ENCODE measurements at places on chromosomes 11 and 22.
A peak's percentile ranks its signal among the peaks of the same experiment; 100 is the strongest.

DNA sequence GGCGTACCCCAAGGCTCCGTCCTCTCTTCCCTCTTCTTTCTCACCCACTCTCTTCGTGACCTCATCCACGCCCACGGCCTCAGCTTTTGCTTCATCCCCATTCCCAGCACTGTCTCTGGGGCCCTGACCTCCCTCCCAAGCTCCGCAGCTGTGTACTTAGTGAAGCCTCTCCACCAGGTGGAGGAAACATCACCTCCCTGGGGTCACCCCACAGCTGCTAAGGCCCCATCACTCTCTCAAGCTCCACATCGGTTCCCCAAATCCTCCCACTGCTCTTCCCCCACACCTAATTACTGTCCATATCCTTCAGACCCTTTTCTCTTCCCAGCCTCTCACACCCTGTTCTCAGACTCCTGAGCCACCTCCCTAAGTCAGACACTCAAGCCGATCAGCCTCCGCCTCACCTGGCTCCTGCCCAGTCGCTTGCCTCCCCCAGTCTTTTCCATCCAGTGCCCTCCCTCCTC is 7.9 kb upstream of the SYT7 start:
- no peak for DNase-seq

- DNase-seq = no peak
These were observed 110.8 kb downstream of the KCNQ1OT1 start for GRCh38 chr11:2588809-2589537.

DNA sequence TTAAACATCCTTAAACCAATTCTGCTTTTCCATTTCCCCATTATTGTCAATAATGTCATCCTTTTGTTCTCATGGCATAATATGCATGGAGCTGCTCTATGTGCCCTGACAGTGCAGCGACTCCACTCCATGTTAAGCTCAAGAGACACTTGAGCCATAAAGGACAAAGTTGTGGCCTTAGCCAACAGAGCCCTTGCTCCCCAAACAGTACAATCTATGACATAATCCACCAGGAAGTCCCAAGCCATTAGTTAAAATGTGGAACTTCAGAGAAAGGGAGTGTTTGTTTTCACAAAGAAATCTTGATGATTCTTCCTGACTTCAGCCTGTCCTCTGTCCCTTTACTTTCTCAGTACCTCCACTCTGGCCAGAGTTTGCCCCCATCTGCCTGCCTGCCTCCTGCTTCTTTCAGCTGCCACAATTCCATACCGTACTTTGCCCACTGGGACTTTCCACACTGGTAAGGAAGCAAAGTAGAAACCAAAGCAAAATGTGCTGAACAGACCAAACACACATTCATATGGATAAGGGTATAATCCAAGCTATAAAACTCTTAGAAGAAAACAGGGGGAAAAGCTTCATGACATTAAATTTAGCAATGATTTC is 46.3 kb upstream of the ZC3H12C start:
- DNase-seq = no peak

GRCh38 chr11:2380807-2381350 is 3.8 kb downstream of the CD81 start:
- no peak for DNase-seq

GRCh38 chr11:72232260-72233055 is 7.9 kb downstream of the INPPL1 start:
- no peak for DNase-seq

DNA sequence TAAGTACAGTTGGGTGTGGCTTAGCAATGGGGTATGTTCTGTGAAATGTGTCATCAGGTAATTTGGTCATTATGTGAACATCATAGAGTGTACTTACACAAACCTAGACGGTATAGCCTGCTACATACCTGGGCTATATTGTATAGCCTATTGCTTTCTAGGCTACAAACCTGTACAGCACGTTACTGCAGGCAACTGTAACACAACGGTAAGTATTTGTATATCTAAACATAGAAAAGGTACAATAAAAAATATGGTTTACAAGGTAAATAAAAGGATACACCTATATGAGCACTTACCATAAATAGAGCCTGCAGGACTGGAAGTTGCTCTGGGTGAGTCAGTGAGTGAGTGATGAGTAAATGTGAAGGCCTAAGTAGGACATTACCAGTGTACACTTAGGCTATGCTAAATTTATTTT is 73.1 kb upstream of the GDPD4 start:
- DNase-seq = no peak

- DNase-seq = no peak
These were observed 64.5 kb downstream of the BRD1 start for GRCh38 chr22:49763138-49763537.

GRCh38 chr11:86818462-86819192 is 18.3 kb downstream of the PRSS23 start:
- peak; percentile 74 for DNase-seq

- no peak for DNase-seq
These were observed 17.2 kb upstream of the OR5B21 start for GRCh38 chr11:58525037-58525614.

DNA sequence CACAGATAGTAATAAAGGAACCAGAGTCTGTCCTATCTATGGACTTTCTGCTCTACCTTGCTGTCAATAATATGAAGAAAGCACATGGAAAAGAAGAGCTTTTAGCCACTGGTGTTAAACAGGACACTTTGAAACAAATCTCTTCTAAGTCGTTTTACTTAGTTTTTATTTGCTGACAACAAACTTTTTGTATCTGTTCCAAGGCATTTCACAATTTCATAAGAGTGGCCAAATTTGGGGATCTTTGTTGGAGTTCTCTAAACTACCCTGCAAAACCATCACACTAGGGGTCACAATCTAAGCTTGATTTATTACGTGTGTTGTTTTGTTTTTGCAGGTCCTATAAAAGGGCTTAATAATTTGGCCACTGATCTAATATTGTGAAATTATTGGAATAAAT is 54.4 kb downstream of the BBOX1 start:
- DNase-seq = no peak

DNA sequence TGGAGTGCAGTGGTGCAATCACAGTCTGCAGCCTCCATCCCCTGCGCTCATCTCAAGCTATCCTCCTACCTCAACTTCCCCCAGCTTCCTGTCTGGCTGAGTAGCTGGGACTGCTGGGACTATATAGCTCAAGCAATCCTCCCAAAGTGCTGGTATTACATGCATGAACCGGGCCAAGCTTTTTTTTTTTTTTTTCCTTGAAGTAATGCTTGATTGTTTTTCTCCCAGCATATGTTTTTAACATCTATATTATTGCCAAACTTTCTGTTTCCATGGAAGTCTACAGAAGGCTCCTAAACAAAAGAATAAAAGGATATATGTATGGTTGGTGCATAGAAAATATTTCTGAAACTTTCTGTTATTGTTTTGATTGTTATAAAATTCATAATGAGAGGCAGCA is 853.6 kb downstream of the KCNA4 start:
- DNase-seq = no peak

DNA sequence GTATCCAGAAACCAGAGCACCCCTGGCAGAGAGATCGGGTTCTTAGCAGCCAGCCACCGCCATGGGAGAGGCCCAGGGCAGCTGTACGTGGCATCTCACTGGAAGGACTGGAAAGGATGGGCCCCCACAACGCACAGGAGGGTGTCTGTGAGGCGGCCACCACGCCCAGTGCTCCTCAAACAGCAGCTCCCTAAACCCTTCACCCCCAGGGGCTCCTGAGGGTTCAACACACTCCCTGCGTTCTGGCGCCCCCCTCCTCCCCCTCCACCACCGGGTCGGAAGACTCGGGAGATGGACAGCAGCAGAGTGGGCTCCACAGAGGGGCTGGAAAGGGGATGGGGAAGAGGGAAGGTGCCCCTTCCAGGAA is 1.1 kb downstream of the MAPK12 start:
- DNase-seq = no peak

GRCh38 chr22:49616356-49617231 is 211.1 kb downstream of the BRD1 start:
- DNase-seq = no peak

GRCh38 chr22:21068681-21069276 is 23.0 kb downstream of the LRRC74B start:
- no peak for DNase-seq

DNA sequence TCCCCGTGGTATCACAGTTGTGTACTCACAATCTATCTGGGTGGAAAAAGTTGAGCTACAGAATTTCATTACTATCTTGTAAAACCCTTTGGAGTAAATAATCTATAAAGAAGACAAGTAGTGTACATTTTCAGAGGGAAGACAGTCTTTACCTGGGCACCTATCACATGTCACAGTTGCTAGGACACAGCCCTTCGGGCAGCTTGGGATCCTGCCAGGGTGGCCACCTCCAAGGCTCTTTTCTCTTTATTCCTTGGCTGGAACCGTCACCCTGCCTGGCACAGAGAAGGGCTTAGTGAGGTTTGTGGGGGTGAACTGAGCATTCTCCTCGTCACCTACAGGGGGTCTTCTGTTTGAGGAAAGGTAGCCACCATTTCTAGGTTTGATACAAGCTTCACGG is 23.6 kb downstream of the LRRC74B start:
- no peak for DNase-seq

GRCh38 chr22:30279932-30280331 is 9.4 kb downstream of the CASTOR1 start:
- no peak for DNase-seq

GRCh38 chr11:65430406-65431217 is 8.0 kb downstream of the NEAT1 start:
- no peak for DNase-seq

DNA sequence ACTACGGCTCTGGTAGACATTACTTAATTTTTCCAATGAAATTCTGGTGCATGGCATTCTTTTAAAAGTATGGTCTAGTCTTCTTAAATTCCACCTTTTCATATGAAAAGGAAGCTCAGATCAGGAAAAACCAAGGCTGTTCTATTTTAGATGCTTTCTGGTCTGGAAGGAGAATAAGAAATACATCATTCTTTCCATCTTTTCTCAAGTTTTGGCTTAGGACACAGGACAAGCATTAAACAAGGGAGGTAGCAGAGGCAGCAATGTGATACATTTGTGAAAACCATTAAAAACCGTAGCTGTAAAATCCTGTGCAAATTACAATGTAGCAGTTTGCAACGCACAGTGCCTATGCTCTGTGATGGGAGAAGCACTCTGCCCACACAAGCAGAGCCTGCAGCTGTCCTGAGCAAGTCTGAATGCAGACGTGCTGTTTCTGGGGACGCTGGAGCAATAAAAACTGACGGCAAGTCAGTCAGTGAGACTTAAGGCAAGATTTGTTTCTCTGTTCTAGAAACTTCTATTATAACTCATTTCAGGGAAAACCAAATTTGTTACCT is 23.7 kb downstream of the NAP1L4 start:
- no peak for DNase-seq

DNA sequence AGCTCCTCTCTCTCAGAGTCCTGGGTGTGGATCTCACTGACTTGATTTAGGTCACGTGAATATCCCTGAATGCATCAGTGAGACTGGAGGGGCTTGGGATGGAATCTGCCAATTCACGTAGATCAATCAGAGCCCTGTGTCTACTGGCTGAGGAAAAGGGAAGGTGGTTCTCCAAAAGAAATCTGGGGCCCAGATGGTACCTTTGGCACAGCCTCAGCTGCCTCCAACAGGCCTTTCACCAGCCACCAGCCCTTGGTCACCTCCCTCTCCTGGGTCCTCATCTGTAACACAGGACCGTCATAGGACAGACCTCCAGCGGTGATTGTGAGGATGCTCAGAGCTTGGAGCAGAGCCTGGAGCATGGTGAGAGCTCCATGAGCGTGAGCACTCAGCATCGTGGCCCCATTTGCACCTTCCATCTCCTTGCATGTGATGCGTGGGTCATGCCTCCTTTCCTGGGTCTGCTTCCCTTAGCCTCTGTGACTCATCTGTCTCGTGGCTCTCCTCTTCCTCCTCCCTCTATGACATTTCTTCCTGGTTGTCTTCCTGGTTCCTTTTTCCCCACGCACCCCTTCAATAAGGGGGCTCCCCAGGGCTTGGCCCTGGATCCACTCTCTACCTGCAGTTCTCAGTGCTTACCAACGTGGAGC is 7.5 kb upstream of the MIEF1 start:
- no peak for DNase-seq

- peak; percentile 52 for DNase-seq
These were observed 191.0 kb downstream of the NAV2 start for GRCh38 chr11:19903620-19904069.

Measured in NCI-H774 (cell line).